Hepatocyte (in vitro differentiated cells): ENCODE measurements at places on chromosomes 7 and 10.

- H3K4me3 ChIP-seq = no peak overlapping the region
Observed at GRCh38 chr7:28490831-28491230, 78.5 kb downstream of the CREB5 start.

DNA sequence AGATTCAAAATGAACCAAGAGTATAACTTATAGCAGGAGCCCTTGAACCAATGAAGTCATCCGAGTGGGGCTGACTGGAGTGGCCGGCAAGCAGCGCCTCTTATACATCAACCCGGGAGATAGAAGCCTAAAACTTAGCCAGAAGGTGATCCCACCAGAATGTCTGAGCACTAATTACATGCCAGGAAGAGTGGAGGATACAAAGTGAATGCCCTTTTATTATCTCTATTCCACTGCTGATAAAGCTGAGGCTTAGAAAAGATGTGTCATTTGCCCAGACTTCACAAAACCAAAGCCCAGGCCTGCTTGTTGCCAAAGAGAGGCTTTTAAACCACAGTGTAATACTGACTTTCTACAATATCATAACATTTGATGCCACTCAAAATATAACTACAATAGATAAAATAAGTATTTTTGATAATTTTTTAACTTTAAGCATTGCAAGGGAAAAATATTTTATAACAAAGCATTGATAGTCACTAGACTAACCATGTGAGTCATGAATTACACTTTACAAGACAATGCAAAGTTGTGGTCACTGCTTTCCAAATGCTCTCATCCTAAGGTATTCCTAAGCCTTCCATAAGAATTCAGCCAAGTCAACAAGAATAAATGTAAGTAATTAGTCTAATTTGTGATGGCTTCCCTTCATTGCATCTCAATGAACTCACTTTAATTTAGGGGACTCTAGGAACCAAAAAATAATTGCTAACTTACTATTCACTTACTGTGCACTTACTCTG is 58.6 kb upstream of the ARID5B start:
- H3K27me3 ChIP-seq = no peaks in the 10 kb centered on the region
- H3K27ac ChIP-seq = no peak overlapping the region
- peaks cover 29% of the 10 kb centered on the region for H3K4me1 ChIP-seq
- no peak for DNase-seq

GRCh38 chr7:13508586-13508985 is 480.9 kb downstream of the ETV1 start:
- H3K27me3 ChIP-seq = no peaks in the 10 kb centered on the region

DNA sequence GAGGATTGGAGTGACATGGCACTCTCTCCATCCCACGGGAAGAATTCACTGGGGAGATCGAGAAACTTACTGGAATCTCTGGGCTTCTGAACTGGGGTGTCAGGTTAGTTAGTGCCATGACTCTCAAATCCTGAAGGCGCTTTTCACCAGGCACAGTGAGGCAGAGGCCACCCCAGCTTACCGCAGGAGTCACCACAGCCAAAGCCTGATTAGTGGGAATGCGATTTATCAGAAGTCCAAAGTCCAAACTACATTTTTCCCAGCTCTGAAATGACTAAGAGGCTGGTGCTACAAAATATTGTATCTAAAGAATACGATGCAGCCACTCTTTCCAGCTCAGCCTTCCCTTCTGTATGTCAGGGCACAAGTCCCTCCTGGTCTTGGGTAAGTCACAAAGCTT is 334.8 kb upstream of the SHH start:
- H3K4me3 ChIP-seq = no peak overlapping the region
- DNase-seq = peak; percentile 75
- H3K27me3 ChIP-seq = no peaks in the 10 kb centered on the region
- H3K36me3 ChIP-seq = no peaks in the 10 kb centered on the region
- H3K27ac ChIP-seq = peak overlapping the region; percentile 82

DNA sequence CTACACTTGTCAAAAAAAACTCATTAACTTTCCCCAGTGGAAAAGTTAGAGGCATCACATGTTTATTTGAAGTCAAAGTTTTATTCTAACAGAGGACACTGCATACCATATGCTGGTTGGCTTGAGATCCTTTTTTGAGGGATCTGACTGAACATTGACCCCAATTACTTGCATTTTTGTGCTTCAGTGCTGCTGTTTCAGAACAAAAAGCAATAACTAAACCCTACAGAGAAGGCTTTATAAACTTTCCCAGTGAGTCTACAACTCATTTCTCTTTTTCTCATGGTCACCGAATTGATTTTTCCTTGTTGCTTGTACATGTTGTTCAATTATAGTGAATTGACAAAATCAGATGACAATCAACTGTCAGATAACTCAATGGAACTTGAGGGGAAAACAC is 69.3 kb upstream of the PHYHIPL start:
- no peaks in the 10 kb centered on the region for H3K27me3 ChIP-seq
- H3K27ac ChIP-seq = peak overlapping the region; percentile 42
- no peak overlapping the region for H3K4me3 ChIP-seq
- no peaks in the 10 kb centered on the region for H3K36me3 ChIP-seq
- DNase-seq = no peak

DNA sequence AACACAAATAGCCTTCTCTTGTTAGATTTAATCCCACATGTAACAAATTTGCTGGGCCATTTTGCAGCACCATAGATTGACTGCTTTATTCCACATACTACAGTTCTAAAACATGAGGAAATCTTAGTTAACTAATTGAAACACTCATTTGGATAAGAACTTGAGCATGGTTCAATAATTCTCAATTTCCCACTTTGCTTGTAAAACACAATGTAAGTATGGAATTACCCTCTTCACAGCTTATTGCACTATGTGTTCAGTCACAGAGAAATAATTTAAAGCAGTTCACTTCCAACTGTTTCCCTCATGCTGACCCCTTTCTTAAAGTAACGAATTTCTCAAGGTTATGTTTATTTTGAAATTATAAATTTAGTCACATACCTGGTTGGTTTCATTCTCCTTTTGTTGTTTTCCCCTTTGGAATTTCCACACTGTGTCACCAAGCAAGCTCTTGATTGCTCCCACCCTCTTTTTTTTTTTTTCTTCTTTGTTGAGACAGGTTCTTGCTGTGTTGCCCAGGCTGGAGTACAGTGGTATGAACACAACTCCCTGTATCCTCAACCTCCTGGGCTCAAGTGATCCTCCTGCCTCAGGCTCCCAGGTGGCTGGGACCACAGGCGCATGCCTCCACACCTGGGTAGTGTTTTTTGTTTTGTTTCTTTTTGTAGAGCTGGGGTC is 425.4 kb downstream of the EXOC4 start:
- peaks cover 5% of the 10 kb centered on the region for H3K4me1 ChIP-seq
- H3K27ac ChIP-seq = no peak overlapping the region
- no peaks in the 10 kb centered on the region for H3K36me3 ChIP-seq
- no peaks in the 10 kb centered on the region for H3K27me3 ChIP-seq

DNA sequence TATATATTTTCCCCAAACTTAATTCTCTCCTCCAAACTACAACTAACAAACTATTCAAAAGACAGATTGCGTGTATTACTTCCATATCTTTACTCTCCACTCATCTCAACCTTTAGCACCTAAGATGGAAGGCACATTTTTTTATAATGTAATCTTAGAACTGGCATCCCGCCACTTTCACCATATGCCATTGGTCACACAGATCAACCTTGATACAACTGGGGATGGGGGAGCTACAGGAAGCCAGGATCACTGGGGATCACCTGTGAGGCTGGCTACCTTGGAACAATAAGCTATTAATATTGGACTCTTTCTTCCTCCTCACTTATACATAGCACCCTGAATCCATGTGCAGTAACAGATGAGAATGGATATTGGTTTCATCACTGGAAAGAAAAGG is 469.6 kb upstream of the LRRN3 start:
- no peak overlapping the region for H3K27ac ChIP-seq
- H3K27me3 ChIP-seq = no peaks in the 10 kb centered on the region
- H3K4me3 ChIP-seq = no peak overlapping the region
- DNase-seq = no peak
- H3K4me1 ChIP-seq = no peaks in the 10 kb centered on the region

DNA sequence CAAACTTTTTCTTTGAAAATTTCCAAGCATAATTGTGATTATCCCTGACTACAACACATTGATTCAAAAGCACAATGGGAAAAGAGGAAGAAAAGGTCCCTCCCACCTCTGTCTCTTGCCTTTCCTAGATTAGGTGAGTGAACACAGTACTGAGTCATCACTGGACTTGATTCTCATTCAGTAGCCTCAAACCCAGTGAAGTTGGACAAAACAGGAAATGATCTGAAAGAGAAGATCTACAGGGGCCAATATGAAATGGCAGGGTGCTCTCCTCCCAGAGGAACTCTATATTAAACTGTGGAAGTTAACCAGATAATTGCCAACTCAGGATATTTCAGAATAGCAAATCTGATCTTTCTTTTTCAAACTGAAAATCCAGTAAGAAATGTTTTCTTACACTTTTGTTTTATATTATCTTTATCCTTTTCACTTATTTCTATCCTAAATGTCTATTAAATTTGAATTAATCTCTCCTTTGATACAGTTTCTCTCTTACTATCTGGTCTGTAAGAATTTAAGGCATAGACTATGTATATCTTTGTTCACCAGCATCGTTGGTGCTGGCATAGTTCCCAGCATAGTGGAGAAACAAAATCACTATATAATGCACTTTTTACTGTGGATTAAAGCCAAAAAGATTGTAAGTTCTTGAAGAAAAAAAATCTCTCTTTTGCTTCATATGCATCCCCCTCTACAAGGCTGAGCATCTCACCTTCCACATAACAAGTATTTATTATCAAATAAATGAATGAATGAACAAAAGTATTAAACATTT is 41.4 kb upstream of the IKZF1 start:
- H3K27ac ChIP-seq = no peak overlapping the region
- no peaks in the 10 kb centered on the region for H3K36me3 ChIP-seq
- no peak for DNase-seq
- no peaks in the 10 kb centered on the region for H3K4me1 ChIP-seq
- no peaks in the 10 kb centered on the region for H3K27me3 ChIP-seq
